Activated naive CD8-positive, alpha-beta T cell treated with anti-CD3 and anti-CD28 coated beads for 36 hours (primary cell): ENCODE measurements at places on chromosomes 6 and 20. TPM values are rescaled to one million over a fixed set of nuclear protein-coding genes. Genes with fewer than 3 reads are reported as not detected.

The NHSL1 gene
- 0.76 TPM for total RNA-seq

The MDC1 gene
- total RNA-seq, result 63.2 TPM

The INSM1 gene
- total RNA-seq, result 0.19 TPM

DNA sequence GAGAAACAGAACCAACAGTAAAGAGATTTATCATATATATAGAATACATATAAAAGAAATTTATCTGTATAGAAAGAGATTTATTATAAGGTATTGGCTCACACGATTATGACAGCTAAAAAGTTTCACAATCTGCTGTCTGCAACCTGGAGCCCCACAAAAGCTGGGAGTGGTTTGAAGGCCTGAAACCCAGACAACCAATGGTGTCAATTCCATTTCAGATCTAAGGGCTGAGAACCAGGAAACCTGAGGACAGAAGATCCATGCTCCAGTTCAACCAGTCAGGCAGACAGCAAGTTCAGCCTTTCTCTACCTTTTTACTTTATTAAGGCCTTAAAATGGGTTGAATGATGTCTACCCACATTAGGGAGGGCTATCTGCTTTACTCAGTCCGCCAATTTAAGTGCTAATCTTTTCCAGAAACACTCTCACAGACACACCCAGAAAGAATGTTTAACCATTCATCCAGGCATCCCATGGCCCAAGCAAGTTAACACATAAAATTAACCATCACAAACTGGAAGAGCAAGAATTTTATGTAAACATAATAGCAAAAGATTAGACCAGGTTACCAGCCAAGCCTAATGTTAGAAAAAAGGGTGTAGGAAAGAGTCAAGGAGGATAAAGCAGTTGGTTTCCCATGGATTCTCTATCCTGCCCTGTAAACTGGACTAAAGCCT, 170.9 kb downstream of the FUT9 start:
- DNase-seq, result no peak

DNA sequence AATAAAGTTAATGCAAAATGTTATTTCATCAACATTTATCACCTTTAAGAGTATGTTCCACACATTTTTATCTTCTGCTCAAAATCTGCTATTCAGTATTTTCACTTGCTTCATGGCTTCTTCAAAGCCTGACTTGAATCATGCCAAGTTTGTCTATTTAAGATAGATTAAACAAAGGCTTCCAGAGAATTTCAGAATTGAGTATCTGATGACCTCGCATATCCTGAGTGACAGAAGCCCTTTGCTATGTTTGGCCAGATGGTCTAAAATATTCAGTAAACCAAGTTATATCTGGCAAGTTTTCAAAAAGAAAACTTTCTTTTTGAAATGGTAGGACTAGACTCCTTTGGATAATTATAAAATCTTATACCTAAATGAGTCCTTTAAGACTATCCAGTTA, 348.9 kb upstream of the KCNQ5 start:
- DNase-seq, result no peak

DNA sequence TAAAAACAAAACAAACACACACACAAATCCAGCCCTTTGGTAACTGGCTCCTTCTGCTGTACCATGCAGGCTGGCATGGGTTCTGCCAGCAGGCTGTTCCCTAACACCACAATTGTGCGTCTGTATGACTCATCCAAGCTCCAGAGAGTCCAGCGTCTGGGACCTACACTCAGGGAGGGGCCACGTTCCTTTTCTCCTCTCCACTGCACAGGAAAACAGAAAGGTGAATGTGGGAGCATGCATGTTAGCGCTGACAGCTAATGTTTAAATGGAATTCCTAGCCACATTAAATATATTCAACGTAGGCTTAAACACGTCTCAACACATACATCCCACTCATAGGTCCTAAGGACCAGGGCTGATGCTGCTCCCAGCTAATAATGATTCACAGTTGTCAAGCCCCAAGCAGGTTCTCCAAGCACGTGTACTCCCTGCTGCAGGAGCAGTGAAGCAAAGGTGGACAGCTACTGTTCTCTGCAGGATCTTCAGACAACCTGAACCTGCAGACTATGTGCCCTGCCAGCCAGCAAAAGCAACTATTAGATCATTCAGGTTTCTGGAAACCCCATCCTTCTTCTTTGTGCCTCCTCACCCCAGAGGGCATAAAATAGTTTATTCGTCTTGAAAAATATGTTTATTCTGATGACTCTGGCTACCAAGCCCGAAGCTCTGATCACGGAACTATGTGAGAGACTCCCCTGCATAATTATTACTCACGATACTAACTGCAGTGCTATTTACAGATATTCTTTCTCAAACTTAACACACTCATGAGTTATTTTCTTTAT, 20.9 kb downstream of the MAP1LC3A start:
- DNase-seq, result no peak

- no peak for DNase-seq
Observed at GRCh38 chr20:19277381-19277780, 64.9 kb downstream of the SLC24A3 start.

- DNase-seq, result no peak
Observed at GRCh38 chr6:34543421-34543820, 12.7 kb downstream of the SPDEF start.

DNA sequence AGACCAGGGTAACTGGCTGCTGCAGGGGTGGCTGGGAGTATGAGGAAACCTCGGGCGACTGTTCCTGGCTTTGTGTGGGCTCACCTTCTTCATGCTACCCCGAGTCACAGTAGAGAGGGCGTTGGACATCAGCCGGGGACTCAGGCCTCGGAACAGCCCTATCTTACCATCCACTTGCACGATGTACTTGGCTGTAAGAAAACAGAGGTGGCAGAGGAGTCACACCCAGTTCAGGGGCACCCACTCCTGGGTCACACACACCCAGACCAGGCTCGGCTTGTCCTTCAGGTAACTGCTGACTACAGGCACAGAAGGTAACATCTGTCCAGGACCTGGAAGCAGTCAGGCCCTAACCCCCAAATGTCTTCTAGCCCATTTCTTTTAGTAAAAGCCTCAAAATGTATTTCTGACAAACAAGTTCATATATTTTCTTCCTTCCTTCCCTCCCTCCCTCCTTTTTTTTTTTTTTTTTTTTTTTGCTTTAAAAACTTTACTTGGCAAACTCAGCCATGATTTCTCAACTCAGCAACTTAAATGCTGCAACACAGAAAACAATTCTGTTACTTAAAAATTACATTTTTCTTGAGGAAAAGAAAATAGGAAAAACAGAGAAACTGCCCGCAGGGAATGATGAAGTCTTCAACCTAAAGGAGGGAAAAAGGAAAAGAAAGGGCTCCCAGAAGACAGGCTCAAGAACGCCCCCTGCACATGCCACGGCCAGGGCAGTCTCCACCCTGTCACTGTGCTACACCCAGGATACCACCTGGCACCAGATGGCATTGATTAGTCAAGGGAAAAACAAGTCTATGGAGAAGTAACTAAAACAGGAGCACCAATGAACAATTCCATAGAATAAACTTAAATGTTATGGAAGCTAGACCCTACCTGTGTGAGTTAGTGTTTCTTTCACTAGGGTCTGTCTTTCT, 7.3 kb downstream of the MTCH1 start:
- no peak for DNase-seq

GRCh38 chr6:7615611-7616383, 25.8 kb downstream of the SNRNP48 start:
- no peak for DNase-seq

- no peak for DNase-seq
Observed at GRCh38 chr20:8879669-8880068, 189.2 kb upstream of the PLCB4 start.
